ENCODE measurements at places on chromosomes 1 and 21.
A peak's percentile ranks its signal among the peaks of the same experiment; 100 is the strongest.

DNA sequence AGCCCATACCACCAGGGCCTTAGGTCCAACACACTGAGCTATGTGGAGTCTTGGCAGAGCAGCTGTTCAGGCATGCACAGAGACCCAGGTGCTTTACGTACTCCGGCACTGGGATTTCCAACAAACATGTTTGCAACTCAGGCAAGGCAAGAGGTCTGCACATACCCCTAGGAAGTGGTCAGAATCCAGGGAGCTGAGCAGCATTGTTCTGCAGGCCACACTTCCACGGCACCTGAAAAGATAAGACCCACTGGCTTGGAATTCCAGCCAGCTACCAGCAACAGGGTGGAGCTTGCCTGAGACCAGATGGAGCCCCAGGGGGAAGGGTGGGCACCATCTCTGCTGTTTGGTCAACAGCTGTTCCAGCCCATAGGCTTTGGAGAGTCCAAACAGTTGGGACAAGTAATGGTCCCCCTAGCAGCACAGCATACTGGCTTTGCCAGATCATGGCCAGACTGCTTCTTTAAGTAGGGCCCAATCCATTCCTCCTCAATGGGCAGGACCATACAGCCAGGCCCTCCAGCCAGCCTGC is 51.7 kb upstream of the LRRC8B start:
- no peak for DNase-seq

DNA sequence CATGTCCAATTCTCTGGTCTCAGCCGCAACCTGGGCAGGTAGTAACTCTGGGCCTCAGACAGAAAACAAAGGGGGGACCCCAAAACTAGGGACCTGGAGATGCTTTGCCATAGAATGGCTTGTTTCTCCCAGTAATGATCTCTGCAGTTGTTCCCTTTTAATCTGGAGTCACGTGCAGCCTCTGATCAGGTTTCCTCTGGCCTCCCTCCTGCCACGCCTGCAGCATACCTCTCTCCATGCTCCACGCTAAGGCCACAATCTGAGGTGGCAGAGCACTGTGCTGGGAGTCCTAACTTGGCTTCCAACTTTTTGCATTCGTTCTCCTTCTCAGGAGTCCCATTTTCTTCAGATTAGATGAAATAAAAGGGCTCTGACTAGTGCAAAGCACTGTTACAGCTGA is 1.9 kb downstream of the PABPC4 start:
- no peak for DNase-seq

GRCh38 chr1:114164840-114165543 is 11.3 kb upstream of the SYT6 start:
- no peak for DNase-seq

DNA sequence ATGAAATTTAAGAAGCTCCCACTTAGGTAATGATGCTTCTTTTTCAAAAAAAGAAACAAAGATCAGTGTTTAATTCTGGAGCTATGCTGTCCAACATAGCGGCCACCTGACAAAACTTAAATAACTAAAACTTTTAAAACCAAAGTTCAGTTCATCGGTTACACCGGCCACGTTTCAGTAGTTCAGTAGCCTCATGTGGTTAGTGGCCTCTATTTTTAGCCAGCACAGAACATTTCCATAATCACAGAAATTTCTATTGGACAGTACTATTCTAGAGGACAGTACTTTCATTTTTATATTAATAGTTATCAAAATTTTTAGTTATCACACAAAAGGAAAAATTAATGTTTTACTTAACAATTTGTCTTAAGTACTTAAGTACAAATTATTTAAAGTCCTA is 141.0 kb downstream of the USP25 start:
- DNase-seq = no peak

- DNase-seq = peak; percentile 39
Observed at GRCh38 chr1:180228648-180229482, 1.2 kb upstream of the LHX4 start.

GRCh38 chr1:7339014-7339413 is 432.1 kb upstream of the VAMP3 start:
- DNase-seq = no peak

DNA sequence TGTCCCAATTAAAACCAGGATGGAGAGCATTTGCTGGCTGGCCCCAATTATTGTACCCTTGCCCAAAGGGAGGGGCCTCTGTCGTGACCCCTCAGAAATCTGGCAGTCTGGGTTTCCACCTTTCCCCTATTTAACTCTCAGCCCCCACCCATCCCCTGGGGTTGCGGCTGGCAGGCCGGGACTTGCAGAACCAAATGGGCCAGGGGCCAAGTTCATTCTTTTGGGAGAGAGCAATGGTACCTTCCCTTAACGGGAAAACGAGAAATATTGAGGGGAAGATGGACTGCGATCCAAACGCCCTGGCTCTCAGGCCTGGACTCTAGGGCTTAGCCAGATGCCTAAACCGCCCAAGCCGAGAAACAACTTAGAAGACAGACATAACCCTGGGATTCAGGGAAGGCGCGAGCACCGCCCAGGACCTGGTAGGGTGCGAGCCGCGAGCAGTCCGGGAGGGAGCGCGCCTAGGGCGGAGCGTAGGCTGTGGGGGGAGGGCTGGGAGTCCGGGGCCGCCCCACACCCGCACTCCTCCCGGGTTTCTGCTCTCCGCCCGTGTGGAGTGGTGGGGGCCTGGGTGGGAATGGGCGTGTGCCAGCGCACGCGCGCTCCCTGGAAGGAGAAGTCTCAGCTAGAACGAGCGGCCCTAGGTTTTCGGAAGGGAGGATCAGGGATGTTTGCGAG is at the start of gene SLC27A3:
SLC27A3 (plus strand) TSS at position 628 of the 678 bp plus-strand sequence. CDS start 91 bp downstream, outside the sequence.
- DNase-seq = peak; percentile 79

DNA sequence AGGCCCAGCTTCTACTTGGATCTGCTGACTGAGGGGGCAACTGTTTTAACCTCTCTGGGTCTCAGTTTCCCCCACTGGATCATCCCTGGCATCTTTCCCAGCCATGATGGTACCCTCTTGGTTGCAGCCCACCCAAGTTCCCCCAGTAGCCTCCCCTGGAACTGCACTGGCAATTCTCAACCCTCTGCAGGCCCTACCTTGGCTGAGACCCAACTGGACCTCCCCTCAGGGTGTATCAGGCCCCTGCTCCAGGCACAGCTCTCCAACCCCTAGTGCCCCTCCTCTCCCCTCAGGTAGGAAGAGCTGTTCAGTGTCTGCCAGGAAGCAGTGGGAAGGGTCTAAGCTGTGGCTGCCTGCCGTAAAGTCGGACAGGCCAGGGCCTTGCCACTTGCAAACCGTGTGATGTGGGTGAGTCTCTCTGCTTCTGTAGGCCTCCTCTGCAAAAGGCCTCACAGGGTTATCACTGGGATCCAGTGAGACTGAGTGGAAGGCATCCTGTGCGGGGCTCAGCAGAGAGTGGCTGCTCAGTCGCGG is 32.1 kb downstream of the RHBG start:
- DNase-seq = no peak

DNA sequence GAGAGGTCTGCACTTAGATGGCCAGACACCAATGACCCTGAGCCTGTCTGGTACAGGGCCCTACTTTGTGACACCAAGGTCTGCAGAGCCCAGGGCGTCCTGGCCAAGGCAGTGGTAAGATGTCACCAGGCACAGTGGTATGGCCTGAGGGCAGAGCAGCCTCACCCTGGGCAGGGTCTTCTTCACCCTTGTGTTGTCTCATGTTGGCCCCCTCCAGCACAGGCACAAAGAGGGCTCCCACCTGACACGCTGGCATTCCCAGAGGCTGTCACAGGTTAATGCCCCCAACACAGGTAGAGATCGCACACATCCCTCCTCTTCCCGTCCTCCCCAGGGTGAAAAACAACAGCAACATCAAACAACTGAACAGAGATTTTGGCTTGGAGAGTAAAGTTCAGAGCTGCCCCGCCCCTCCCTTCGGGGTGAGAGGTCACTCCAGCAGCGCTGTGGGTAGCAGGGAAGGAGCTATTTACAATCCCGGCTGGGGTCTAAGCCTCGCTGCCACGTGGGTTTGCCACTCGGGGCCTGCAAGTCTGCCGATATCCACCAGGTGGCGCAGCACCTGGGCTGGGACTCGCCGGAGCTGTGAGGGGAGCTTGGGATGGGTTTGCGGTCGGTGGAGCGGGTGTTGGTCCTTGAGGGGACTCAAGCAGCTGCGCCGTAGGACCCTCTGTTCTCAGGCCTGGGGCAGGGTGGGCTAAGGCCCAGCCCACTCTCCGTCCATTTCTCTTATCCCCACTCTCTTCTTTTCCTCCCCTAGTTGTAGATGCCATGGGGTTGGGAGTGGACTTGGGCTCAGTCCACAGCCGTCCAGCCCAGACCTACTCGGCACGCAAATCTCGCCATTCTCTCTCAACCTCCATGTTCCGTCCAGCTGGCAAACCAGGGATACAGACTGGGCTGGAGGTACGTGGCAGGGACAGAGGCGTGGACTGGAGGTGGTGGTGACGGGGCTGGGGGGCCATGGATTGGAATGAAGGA is 12.7 kb downstream of the EFNA3 start:
- peak; percentile 76 for DNase-seq

DNA sequence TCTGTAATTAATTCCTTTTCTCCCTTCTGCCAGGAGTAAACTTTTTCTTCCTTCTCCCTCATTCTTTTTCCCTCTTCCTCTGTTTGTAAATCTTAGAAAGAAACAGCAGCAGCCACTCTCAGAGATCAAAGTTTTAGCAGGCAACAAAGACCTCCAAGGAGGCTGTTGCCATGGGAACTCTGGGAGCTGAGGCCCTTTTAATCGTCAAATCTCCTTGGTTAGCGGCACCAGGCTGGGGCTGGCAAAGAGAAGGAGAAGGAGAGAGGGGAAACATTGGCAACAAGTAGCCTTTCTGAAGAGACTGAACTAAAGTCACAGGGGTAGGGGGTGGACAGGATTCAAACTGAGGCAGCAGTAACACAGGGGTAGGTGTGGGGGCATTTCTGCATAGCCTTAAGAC is 25.2 kb downstream of the ILDR2 start:
- DNase-seq = no peak

DNA sequence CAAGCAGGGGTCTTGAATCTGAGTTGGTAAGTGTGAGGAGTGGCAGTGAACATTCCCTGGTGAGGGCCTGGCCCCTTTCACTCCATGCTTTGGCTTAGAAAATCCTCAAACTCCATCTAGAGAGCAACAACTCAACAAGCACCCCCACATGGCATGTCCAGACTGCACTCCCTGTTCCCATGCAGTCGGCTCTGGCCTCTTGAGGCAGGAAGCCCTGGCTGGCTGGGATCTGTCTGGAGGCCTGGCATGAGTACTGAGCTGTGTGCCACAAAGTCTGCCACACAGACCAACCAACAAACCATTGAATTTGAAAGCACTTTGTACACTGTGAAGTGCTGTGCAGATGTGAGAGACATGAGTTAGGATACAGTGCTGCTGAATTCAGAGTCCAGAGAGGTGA is 25.2 kb downstream of the COA7 start:
- no peak for DNase-seq

- no peak for DNase-seq
Observed at GRCh38 chr1:150881331-150882070, 5.1 kb upstream of the ARNT start.

DNA sequence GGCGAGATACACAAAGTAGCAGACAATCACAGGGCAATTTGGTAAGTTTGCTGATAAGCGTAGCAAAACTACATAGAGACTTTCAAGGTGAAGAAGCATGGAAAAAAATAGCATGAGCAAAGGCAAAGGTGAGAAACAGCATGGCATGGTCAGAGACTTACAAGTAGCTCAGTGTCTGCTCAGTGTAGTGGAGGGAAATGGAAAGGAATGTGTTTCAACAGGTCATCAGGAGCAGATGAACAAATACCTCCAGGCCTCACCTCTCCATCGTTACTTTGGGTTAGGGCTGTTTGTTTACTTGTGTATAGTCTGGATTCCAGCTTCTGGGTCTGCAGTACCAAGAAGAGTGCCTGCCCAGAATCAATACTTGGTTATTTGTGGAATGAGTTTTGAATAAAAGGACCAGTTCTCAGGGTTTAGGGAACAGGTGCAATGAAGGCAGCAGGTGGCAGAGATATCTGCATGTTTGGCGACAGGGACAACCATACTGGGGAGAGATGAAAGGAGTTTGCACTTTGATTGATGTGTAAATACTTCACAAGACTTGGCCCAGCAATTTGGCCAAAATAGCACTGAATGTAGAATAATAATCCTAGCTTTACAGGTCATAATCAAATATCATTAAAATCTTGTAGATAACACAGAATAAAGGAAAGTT is 97.0 kb upstream of the FGGY start:
- DNase-seq = peak; percentile 96

GRCh38 chr1:101325144-101325543 is 88.3 kb downstream of the S1PR1 start:
- peak; percentile 48 for DNase-seq

- DNase-seq = no peak
Observed at GRCh38 chr1:66251546-66251945, 282.4 kb upstream of the SGIP1 start.

DNA sequence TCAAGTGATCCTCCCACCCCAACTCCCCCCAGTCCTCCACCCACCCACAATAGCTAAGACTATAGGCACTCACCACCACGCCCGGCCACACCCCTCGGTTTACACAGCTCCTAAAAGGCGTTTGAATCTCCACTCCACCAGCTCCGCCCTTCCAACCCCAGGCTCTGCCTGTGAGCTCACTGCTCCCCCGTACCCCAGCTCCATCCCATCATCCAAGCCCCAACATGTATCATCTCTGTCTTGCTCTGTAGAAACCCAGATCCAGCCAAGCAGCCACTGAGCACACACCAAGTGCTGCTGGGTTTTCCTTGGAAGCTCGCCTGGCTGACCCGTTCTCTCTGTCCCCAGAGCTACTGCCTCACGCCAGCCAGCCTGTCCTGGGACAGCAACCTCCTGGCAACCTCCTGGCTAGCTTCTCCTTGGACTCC is 12.0 kb upstream of the S100A2 start:
- no peak for DNase-seq

GRCh38 chr1:239457491-239458143 is 71.2 kb downstream of the CHRM3 start:
- DNase-seq = no peak

- no peak for DNase-seq
Observed at GRCh38 chr1:66778969-66779368, 22.1 kb downstream of the INSL5 start.

- DNase-seq = no peak
Observed at GRCh38 chr1:222971146-222971545, 156.3 kb downstream of the DISP1 start.

GRCh38 chr1:33424205-33424604 is 6.7 kb downstream of the PHC2 start:
- no peak for DNase-seq

GRCh38 chr21:26522704-26523103 is 50.4 kb downstream of the CYYR1 start:
- DNase-seq = no peak

GRCh38 chr1:52771384-52771783 is 45.1 kb downstream of the ZYG11B start:
- DNase-seq = no peak

Measured in NCI-H146 (cell line).